Anterior cingulate cortex (tissue), 58 donors: ENCODE measurements at places on chromosomes 3 and 15.

DNA sequence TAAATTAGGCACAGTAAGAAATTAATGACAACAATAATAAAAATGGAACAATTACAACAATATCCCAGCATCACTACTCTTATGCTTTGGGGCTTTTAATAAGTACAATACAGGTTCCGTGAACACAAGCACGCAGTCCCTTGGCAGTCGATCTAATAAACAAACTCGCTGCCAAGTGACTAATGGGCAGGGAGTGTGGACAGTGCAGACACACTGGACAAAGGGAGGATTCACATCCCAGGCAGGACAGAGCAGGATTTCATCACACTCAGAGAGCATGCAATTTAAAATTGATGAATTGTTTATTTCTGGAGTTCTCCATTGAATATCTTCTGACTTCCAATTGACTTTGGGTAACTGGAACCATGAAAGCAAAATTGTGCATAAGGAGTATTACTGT lies 524.1 kb upstream of the CFAP20DC start:
- DNase-seq = peak; percentile 31

DNA sequence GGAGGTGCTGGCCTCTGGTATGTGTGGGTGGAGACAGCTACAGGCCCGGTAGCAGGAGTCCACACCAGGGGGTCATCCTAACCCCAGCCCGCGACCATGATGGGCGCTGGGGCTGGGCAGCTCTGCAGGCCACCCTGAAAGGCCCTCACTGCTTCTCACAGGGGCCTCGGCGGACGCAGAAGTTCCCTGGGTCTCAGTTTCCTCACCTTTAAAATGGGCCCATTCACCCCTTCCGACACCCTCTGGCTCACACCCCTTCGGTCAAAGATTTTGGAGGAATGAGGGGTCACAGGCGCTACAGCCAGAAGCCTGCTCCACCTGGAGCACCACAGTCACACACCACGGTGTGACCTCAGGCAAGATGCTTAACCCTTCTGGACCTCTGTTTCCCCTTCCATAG lies 8.0 kb downstream of the PLXND1 start:
- no peak for DNase-seq

GRCh38 chr3:22147161-22147560 lies 396.2 kb upstream of the ZNF385D start:
- no peak for DNase-seq

GRCh38 chr3:131082871-131083863 lies 56.5 kb downstream of the NEK11 start:
- DNase-seq = peak; percentile 77

GRCh38 chr15:39417366-39418134 lies 163.3 kb upstream of the THBS1 start:
- DNase-seq = no peak

- DNase-seq = no peak
Observed at GRCh38 chr15:62549345-62549970, 384.4 kb upstream of the C2CD4B start.

DNA sequence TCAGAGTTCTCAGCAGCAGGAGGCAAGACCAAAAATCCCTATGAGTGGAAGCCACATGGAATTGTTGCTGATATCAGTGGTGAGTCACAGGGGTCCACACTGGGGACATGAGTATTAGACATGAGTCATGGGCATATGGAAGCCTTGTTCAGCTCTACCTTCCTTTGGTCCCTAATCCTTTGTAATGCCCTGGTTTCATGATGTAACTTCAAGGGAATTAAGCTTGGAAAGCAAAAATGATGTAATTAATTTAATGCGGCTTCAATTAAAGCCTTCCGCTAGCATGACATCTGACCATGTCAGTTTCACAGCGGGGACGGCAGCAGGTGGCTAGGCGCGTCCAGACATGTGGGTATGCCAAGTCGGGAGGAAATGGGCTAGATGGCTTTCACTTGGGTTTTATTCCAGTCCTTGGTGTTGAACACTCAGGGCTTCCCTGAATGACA lies 176.1 kb upstream of the RGMA start:
- no peak for DNase-seq

GRCh38 chr3:42176242-42177034 lies 85.3 kb downstream of the TRAK1 start:
- DNase-seq = no peak

- no peak for DNase-seq
Observed at GRCh38 chr3:4571690-4572334, 78.7 kb downstream of the ITPR1 start.

- no peak for DNase-seq
Observed at GRCh38 chr15:91135201-91136130, 35.4 kb downstream of the SV2B start.

DNA sequence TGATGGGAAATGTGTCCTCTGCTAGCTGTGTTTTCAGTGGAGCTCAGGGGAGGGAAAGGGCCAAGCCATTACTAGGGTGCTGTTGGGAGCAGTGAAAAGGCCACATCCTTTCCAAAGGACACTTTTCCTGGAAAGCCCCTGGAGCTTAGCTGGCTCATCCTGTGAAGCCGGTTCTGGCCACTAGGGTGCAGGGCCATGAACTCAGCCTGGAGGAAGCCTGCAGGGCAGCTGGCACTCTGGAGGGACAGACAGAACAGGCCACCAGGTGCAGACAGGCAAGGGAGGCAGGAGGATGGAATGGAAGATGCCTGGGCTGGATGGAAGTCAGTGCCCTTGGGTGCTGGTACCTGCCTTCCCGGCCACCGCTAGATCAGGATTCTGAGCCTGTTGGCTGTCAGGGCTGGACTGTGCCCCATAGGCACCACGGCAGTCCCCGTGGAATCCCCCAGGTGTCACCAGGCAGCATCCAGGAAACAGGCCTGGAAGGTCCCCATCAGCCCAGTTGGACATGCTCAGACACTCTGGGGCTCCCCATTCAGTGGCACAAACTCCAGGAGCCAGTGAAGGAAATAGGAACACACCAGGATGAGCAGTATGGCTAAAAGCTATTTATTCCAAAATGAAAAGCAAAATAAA lies 76.2 kb upstream of the C2CD4B start:
- DNase-seq = no peak

GRCh38 chr15:82871832-82872484 lies 62.5 kb downstream of the WHAMM start:
- DNase-seq = no peak

DNA sequence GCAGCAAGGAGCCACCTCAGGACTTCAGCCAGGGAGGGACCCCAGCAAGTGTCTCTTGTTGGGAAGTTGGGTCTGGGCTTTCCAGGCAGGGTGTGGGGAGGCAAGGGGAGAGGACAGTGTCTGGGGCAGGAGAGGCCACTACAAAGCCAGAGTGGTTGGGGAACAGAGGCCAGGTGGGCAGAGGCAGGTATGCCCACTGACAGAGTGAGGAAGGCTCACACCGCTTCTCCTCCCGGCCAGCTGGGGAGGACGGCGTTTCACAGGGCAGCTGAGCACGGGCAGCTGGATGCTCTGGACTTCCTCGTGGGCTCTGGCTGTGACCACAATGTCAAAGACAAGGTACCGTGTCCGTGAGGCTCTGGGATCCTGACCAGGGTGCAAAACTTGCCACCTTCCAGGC lies 15.0 kb downstream of the ANKDD1A start:
- no peak for DNase-seq

DNA sequence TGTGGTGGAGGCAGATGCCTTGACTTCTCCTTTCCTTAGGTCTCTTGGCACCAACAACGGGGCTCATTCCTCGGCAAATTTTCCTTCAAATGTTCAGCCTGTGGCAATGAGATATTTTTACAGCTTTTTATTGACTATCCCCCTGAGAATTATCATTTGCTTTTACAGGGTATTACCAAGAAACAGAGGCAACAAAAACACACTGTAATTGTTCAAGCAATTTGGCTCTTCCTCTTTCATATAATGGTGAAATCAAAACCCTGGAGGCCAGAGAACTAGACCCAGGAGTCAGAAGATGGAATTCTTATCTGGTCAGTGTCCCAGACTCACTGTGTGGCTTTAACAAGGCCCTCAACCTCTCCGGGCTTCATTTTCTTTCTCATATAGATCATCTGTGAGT lies 40.1 kb downstream of the TRIM42 start:
- no peak for DNase-seq

DNA sequence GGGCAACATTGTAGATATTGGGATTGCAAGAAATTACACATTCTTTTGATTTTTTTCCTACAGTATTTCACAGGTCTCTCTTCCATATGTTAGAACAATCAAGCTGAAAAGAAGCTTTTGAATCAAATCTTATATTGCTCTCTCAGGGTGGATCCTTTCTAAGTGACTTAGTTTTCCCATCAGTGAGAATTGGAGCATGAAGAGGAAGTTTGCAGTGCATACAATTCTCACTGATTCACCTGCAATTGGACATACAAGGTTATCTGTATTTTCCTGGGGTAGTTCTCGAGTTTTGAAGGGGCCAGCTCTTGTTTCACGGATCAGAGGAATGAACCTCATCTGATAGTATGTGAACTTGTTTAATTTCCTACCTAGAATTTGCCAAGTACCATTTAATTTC lies 150.8 kb downstream of the PEX5L start:
- DNase-seq = no peak

DNA sequence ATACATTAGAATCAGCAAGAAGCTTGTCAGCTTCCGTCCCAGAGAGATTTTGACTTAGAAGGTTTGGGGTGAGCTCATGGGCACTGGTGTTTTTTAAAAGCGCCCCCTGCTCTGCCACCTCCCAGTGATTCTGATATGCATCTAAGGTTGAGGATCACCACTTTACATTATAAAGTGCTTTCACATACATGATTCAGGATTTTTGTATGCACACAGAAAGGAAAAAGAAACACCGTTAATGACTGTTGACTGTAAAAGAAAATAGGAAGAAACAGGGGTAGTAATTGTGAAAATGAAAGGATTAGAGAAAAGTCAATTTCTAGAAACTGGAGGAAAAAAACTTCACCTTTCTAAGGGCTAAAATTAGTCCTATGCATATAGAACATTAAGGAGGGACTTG lies 104.9 kb upstream of the ZBED2 start:
- DNase-seq = no peak

DNA sequence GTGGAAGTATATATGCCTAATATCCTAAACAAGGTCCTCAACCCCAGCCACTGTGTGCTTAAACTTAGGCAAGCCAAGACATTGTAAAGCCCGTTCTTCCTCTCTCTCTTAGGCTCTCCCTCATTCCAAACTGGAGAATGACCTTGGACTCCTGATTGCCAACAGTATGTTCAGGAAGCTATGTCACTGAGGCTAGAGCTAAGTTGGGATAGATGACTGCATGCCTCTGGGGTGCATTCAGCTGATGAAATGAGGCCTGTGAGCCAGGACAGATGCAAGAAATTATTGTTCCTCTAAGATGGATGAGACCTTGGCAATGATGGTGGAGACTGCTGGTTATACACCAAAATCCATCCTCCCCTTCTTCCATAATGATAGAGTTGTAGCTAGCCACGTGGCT lies 27.9 kb upstream of the TBC1D21 start:
- DNase-seq = no peak

GRCh38 chr3:172989373-172989772 lies 151.7 kb downstream of the SPATA16 start:
- DNase-seq = no peak

GRCh38 chr3:149678351-149678950 lies 20.6 kb upstream of the WWTR1 start:
- DNase-seq = no peak

DNA sequence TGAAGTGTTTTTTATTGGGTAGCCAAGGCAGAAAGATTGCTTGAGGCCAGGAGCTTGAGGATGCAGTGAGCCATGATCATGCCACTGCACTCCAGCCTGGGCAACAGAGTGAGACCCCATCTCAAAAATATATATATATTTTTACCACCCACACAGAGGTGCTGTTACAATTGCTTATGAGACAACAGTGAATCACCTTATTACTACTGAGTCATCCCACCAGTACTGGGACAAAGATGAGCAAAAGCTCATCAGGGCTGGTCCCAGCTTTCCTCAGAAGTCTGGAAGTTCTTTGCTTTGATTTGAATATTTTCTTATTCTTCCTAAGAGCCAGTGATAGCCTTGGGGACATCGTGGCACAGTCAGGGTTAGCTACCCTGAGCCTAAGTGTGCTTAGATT lies 207.7 kb downstream of the SOX2 start:
- no peak for DNase-seq

DNA sequence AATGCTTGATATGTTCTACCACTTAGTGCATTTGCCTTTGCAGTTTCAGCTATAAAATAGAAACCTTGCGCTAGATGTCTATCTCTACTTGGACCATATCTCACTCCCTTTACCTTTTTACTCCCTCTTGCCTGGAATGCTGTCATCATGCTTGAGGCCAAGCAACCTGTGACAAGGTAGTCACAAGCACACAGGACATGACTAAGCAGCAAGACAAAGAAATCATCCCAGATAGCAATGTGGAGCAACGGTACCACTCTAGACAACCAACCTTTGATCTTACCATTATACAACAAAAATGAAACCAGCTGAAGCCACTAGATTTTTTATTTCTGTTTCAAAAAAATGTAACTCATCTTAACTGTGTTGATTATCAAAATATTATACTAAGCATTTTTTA lies 50.5 kb upstream of the SPSB4 start:
- DNase-seq = no peak

GRCh38 chr3:73383470-73384049 lies 241.2 kb downstream of the PDZRN3 start:
- no peak for DNase-seq

DNA sequence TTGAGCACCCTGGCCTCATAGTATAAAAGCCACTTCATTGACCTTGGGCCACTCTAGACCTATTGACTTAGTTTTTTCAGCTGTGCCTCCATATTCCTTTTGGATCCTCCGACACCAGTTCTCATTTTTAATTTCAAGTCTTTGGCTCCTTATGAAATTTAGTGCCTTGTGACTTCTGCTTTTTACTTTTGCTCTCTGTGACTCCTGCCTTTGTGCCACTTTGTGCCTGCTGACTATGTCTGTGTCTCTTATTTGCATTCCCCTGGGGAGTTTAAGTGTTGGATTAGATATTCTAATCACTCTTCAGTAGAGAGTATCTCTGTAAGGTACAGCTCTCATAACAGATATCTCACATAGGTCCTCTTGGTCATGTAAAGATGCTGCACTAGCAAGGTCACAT lies 39.6 kb upstream of the GPR149 start:
- DNase-seq = no peak

- DNase-seq = no peak
Observed at GRCh38 chr3:171632766-171633165, 172.6 kb upstream of the TNIK start.

GRCh38 chr3:128702391-128702790 lies 23.6 kb upstream of the RAB7A start:
- DNase-seq = no peak

DNA sequence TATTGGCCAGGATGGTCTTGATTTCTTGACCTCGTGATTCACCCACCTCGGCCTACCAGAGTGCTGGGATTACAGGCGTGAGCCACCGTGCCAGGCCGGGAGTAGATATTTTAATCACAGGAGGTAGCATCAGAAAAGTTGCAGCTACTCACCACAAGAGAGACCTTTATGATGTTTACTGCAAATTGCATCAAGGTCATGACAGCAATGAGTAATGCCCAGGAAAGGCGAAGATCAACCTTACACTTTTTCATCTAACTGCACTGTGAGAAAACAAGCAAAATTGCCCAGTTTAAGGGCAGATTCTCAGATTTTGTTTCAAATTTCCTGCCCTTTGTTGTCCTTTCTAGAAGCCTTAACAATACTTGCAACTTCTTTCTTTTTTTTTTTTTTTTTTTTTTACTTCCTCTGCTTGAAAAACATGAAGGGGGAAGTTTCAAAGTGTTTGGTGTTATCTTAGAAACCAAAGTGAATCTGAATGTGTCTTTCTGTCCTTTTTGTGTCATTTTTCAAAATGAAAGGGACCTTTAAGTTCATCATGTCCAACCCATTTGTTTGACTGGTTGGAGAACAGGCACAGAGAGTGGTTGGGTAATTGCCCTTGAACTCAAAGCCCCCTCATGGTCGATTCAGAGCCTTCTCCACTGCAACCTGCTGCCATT lies 25.0 kb downstream of the TGFBR2 start:
- DNase-seq = no peak

- no peak for DNase-seq
Observed at GRCh38 chr3:127908951-127909350, 6.1 kb upstream of the KBTBD12 start.
